ENCODE measurements at places on chromosomes 6 and 20.

DNA sequence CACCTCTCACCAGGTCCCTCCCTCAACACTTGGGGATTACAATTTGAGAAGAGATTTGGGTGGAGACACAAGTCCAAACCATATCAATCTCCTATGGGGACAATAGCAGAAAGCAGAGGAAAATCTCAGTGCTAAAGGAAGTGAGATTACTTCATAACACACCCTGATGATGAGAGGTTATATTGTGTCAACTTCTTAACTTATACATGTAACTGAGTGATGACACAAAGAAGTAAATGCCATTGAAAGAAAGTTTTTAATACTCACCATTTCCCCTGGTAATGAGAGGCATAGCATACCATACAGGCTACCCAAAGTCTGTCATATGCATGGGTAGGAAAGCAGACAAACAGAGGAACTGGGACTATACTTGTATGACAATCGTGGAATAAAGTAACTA lies 137.2 kb downstream of the MMUT start:
- no peak for DNase-seq

DNA sequence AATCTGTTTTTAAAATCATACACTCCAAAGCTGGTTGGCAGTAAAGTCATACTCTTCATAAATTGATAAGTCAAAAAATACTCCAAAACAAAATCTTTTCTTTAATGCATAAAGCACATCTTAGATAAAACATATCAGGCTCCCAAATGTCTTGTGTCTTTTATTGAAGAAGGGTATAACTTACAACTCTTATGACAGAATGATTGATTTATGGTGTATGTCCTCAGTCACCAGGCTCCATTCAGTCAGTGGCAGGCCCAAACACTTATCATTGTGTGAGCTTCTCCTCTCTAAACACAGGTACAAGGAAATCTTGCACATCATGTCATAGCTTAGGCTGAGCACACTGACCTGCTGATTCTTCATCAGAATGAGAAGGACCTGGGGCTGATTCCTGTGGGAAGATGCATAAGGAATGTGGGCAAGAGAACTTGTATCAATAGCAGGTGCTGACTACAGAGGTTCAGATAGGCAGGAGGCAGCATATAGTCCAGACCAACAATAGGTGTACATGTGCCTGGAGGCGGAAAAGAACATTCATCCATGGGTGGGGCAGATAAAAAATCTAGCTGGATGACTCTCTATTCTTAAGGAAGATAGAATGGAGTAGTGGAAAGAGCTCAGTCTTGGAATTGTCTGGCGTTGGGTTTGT lies 1.9 kb downstream of the CALHM5 start:
- DNase-seq, result no peak

- DNase-seq, result no peak
These were observed 182.8 kb downstream of the UNC5CL start for GRCh38 chr6:40856271-40856670.

GRCh38 chr20:55778796-55779195 lies 226.5 kb downstream of the CBLN4 start:
- no peak for DNase-seq

- no peak for DNase-seq
These were observed 271.5 kb upstream of the FOXQ1 start for GRCh38 chr6:1040393-1040792.

GRCh38 chr20:32201977-32202363 lies 5.6 kb downstream of the PLAGL2 start:
- DNase-seq, result no peak

- no peak for DNase-seq
These were observed 3.9 kb downstream of the RNF144B start for GRCh38 chr6:18391023-18391422.

DNA sequence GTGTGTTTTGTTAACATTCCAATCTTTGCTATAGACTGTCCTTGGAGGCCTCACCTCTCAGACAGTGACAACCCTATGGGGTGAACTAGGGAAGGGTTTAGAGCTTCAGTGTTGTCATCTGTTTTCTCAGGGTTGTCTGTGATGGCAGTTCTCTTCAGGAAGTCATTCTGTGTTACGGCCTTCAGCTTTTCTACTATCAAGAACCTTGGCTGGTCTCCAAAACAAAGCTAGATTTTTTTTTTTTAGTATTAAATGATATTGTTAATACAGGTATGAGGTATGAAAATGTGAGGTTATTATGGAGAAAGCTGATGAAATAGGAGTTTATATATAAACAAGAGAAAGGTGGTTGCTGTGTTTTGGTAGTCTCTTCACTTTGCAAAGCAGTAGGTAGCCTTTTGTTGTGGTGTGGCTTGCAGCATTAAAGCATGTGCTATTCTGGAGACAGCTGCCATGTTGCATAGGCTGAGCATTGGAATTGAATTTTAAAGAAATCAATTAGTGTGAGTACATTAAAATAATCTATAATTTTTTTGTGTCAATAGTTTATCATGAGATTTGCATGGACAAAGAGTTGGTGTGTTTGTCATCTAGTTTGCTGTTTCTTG lies 162.6 kb downstream of the CARMIL1 start:
- DNase-seq, result no peak
